ENCODE measurements at places on chromosomes 3 and 15. TPM values are rescaled to one million over a fixed set of nuclear protein-coding genes. Genes with fewer than 3 reads are reported as not detected.

Gene PATL2
- 0.32 TPM for total RNA-seq

GRCh38 chr3:125240496-125240895, 27.9 kb upstream of the SLC12A8 start:
- DNase-seq = peak; percentile 33

Gene GRAMD2A
- 1.2 TPM for total RNA-seq

- no peak for DNase-seq
Observed at GRCh38 chr3:54572197-54572895, 355.5 kb downstream of the LRTM1 start.

DNA sequence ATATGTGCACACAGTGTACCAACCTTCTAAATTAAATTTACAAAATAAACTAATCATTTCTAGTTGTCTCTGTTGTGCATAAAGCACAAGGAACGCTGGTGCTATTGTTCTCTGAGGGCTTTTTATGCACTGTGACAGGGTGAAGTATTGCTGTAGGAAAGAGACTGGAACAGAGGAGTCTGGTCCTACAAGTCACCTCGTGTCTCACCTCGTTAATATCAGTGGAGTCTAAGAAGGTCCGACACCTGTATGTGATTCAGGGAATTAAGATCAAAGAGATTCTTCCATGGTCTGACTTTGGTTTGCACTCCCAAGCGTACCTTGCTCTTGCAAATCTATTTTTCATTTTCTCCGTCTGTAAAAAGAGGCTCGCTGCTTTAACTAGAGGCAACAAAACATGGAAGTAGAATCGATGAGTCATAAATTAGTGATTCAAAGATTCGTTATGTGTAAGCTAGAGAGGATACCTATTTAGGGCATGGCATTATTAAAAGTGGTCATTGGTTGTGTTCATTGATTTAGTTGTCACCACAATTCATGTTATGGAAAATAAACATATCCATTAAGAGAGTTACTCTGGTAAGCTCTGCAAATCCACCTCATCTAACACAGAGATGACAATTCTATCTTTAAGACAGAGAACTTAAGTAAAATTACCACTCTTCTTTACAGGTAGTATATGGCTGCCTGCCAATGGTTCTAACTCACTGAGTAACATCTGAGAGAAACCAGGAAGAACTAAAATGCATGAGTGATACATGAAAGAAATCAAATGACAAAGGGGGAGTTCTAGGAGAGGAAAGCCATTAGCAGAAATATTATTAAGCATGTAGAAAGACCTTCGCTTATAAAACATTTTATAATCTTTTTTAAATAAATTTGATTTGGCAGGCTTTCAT, 219.4 kb upstream of the GBE1 start:
- no peak for DNase-seq

DNA sequence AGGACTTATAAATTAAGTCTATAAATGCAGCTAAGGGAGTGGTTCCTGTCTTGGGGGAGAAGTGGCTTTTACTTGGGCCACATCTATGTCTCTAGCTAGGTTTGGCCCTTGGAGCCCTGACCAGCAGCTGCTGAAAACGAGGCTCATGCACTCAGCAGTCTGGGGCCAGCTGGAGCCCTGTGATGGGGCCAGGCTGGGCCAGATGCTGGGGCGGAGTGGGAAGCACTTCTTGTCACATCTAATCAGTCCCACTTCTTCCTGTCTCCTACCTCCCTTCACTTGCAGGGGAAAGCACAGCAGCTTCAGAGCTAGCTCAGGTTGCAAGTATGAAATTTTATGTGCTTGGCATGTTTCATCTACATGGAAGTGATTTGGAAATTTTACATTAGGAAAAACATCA, 209.9 kb upstream of the ROPN1 start:
- DNase-seq = no peak

Gene KBTBD13
- not detected for total RNA-seq

Gene CCR3
- 0.64 TPM for total RNA-seq

GRCh38 chr3:50385754-50386153, 26.4 kb upstream of the TMEM115 start:
- DNase-seq = no peak

DNA sequence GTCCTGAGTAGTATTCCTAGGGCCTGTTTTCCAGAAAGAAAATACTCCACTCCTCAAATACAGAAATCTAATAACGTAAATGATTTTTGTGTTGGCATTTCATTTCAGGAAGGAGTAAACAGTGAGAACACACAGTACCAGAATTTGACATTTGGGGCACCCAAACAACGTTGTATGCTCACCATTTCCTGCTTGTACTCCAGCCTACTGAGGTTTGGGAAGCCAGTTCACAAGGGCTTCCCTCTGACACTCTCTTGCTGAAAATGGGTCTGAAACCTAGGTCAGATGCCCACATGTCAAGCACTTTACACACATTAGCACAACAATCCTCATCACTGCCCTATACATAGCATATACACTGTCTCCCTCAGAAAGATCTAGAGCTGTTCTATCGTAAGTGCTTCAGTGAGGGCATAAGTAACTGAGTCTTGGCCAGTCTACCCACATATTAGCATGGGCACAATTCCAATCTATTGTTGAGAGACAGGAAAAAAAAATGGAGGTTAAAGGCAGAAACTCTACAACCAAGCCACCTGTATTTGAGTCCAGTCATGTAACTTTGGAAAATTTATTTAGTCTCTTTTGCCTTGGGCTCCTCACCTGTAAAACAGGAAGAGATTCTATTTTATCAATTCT, 43.5 kb upstream of the RSL24D1 start:
- DNase-seq = no peak

Gene RLBP1
- not detected for total RNA-seq

Gene SHC4
- total RNA-seq = not detected

All from Caco-2 (cell line).